ENCODE measurements at places on chromosomes 1 and 21.

DNA sequence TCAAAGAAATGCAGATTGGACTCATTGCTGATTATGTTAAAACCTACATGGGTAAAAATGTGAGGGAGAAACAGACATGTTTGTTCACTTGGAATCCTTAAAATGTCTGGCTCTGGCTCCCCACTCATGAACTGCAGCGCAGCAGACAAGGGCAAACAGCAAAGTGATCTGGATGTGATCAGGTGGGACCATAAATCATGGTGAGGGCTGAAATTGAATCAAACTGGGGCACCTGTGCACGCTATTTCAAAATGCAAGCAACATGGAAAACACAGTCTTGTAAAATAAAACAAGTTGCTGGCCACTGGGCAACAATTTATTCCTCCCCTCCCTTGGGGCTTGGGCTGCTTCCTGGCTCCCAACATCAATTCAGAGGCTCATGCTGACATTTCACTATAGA, 373.4 kb downstream of the SEC16B start:
- no peaks in the 10 kb centered on the region for H3K36me3 ChIP-seq
- no peak overlapping the region for H3K27ac ChIP-seq
- H3K4me1 ChIP-seq: peaks cover 6% of the 10 kb centered on the region
- H3K27me3 ChIP-seq: no peaks in the 10 kb centered on the region
- H3K4me3 ChIP-seq: no peak overlapping the region
- no peak for DNase-seq

- H3K27ac ChIP-seq: no peak overlapping the region
- H3K36me3 ChIP-seq: no peaks in the 10 kb centered on the region
- H3K4me1 ChIP-seq: no peaks in the 10 kb centered on the region
- H3K27me3 ChIP-seq: no peaks in the 10 kb centered on the region
- no peak overlapping the region for H3K4me3 ChIP-seq
- DNase-seq: peak; percentile 23
Measured at GRCh38 chr1:31435471-31436409, 22.7 kb downstream of the SERINC2 start.

DNA sequence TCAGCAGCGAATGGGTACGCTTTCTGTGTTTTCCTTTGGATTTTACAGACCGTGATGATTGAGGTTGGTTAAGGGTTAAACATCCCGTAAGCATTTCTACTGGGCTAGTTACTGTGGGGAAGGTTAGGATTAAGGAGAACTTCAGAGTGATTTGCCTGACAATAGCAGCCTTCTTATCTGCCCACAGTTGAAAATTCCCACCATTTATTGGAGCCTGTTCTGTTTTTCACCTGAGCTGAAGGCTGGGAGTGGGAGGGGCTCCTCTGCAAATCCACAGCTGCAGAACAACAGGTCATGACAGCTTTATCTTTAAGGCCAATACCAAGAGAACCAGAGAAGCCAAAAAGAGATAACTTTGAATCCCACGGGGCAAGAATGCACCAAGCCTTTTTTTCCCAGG, 168.6 kb downstream of the KAZN start:
- no peaks in the 10 kb centered on the region for H3K4me1 ChIP-seq
- H3K27me3 ChIP-seq: no peaks in the 10 kb centered on the region
- DNase-seq: no peak

DNA sequence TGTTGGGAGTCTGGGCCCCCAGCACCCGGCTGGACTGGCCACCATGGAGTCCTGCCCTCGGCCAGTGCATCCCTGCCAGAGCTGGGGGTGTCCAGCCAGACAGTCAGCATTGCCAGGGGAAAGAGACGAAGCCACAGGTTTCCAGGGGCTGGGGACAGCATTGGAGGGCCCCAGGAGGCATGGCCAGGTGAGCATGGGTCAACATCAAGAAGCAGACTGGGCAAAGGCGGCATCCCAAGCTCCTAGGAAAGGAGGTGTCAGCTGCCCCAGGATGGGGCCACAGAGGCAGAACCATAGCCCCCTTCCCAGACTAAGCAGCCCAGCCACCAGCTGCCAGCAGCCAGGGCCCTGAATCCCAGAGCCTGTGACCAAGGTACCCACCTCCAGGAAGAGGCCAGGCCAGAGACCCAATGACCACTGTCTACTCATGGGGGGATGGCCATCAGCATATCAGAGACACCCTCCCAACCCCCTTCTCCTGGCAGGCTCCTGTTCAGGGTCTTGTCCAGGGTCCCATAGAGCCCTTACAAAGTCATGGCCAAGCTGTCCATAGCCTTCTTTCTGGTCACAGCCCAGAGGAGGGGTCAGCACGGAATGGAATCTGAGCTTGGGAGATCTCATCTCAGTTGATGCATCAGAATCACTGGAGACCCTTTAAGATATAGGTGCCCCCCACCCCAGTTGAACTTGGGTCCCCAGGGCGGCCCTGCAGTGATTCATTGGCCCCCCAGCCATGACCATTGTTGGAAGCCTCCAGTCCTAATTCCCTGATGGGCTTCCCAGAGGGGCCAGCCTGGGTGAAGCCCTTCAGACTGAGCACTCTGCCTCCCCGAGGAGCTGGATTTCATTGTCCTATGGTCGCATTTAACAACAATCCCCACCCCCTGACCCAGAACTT, 32.5 kb downstream of the WNT3A start:
- peak; percentile 5 for DNase-seq
- no peaks in the 10 kb centered on the region for H3K36me3 ChIP-seq
- no peak overlapping the region for H3K27ac ChIP-seq
- H3K4me1 ChIP-seq: peaks cover 13% of the 10 kb centered on the region
- no peak overlapping the region for H3K4me3 ChIP-seq
- H3K27me3 ChIP-seq: no peaks in the 10 kb centered on the region

DNA sequence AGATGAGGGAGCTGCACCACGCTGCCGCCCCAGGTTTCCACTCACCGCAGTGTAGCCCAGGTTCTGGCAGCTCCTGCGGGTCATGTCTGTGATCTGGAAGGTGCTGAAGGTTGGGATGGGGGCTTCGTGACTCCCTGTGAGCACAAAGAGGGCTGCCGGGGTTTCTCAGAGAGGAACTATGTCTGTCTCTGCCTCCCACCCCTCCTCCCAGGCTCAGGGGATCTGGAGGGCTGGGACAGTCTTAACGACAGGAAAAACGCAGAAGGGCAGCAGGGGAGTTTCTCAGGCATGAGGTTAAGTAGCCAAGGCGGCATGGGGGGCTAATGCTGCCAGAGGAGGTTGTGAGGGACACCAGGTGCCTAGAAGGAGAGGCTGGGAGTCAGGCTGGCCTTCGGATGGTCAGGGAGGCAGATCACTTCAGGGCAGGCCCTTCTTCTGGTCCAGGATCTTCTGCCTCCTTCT, 656 bp downstream of the SH2D2A start:
- no peaks in the 10 kb centered on the region for H3K36me3 ChIP-seq
- H3K27me3 ChIP-seq: no peaks in the 10 kb centered on the region
- H3K4me3 ChIP-seq: peak overlapping the region; percentile 13
- H3K4me1 ChIP-seq: peaks cover 22% of the 10 kb centered on the region
- H3K27ac ChIP-seq: peak overlapping the region; percentile 76

- H3K4me1 ChIP-seq: peaks cover 57% of the 10 kb centered on the region
- peaks cover 10% of the 10 kb centered on the region for H3K27me3 ChIP-seq
- peak overlapping the region; percentile 86 for H3K27ac ChIP-seq
- peak; percentile 92 for DNase-seq
- H3K4me3 ChIP-seq: peak overlapping the region; percentile 31
- H3K36me3 ChIP-seq: no peaks in the 10 kb centered on the region
Measured at GRCh38 chr1:41496080-41497055, 11.9 kb upstream of the EDN2 start.

DNA sequence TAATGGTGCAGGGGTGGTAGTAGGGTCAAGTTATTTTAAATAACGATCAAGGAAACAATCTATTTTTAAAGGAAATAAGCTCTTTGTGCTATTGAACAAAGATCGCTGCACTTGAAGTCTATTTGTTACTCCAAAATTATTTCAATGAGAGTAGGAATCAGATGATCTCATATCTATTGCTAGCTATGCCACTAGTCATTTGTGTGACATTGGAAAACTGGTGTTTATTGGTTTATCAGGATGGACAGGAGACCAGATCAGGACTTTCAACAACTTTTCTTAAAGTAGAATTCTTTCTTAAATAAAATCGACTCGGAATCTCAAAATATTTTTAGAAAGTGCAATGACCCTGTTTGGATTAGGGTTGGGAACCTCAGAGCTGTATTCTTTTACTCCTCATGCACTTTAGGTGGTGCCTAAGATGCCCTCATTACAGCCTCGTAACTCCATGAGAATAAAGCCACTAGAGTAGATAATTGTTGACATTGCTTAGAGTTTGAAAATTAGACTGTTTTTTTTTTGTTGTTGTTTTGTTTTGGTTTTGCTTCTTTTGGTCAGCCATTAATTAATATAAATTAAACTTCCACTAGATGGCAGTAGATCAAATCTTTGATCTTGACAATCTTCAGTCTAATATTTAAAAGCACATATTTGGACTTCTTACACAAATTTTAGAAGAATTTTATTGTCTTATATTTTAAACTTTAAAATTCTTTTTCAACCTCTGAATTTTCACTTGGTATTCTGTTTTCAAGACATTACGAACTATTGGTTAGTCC, 352.4 kb downstream of the USP25 start:
- H3K27ac ChIP-seq: no peak overlapping the region
- H3K27me3 ChIP-seq: no peaks in the 10 kb centered on the region
- no peak overlapping the region for H3K4me3 ChIP-seq

- H3K27me3 ChIP-seq: no peaks in the 10 kb centered on the region
- H3K36me3 ChIP-seq: no peaks in the 10 kb centered on the region
- H3K27ac ChIP-seq: no peak overlapping the region
- H3K4me1 ChIP-seq: no peaks in the 10 kb centered on the region
- H3K4me3 ChIP-seq: no peak overlapping the region
Measured at GRCh38 chr1:15315815-15316214, 68.8 kb downstream of the FHAD1 start.

DNA sequence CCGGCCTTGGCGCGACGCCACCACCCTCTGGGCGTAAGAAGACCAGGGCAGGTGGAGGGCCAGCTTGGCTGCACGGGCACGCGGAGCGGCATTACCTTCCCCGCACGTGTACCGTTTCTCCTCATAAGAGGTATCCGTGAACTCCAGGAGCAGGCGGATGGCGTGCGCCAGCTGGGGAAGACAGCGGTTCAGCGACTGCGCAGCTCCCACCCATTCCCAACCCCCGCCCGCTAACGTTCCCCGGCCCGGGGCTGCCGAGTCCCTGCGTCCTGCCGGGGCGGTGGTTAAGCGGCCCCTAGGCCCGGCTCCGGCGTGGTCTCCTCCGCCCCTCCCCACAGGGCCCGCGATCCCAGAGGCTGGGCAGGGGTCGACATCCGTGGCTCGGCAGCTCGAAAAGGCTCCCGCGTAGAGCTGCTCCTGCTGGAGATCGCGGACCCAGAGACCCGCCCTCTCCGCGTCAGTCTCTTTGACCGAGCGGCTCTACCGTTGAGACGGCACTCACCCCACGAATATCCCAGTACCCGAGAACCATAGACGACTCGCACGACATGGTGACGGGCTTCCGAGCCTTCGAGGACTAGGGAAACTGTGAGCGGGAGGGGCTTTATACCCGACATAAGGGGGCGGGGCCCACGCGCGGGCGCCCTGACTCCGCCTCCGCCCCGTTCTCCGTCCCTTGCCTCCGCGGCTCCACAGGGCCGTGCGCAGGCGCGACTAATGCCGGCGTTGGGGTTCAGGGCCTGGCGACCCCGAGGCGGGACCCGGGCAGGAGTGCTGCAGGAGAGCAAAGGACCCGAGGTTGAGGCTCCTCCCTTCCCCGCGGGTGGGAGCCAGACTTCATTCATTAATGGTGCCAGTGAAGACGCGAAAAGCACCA, 862 bp downstream of the GSTM3 start:
- peak overlapping the region; percentile 72 for H3K4me3 ChIP-seq
- peaks cover 27% of the 10 kb centered on the region for H3K4me1 ChIP-seq
- peak; percentile 87 for DNase-seq
- no peaks in the 10 kb centered on the region for H3K27me3 ChIP-seq
- peak overlapping the region; percentile 91 for H3K27ac ChIP-seq

GRCh38 chr1:63651161-63651701, 58.0 kb downstream of the PGM1 start:
- DNase-seq: no peak
- H3K4me3 ChIP-seq: no peak overlapping the region
- H3K27ac ChIP-seq: no peak overlapping the region
- H3K27me3 ChIP-seq: no peaks in the 10 kb centered on the region

DNA sequence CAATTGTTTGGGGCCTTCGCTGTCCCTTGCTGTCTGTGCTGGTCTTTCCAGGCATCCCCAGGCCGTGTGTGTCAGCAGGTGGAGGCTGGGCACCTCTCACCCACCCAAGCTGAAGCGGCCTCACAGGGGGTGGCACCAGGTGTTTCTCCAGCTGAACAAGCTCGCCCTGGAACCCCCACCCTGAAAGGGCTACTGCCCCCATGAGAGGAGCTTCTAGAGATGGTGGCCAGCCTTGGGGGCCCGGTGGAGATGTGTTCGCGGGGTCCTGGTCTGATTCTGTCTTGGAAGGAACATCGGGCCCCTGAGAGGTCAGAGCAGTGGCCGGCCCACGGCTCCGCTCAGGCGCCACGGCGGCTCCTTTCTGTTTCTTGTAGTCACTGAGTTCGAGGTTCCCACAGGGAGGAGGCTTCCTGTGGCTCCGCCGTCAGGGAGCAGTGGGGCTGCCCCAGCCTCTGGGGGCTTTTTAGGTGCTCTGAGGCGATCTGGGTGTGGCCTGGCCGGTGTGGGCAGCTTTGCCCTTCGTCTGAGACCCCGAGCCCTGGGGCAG, 46.9 kb downstream of the SKI start:
- no peak for DNase-seq
- H3K4me1 ChIP-seq: peaks cover 94% of the 10 kb centered on the region
- no peaks in the 10 kb centered on the region for H3K27me3 ChIP-seq
- H3K36me3 ChIP-seq: peaks cover 5% of the 10 kb centered on the region
- no peak overlapping the region for H3K4me3 ChIP-seq

DNA sequence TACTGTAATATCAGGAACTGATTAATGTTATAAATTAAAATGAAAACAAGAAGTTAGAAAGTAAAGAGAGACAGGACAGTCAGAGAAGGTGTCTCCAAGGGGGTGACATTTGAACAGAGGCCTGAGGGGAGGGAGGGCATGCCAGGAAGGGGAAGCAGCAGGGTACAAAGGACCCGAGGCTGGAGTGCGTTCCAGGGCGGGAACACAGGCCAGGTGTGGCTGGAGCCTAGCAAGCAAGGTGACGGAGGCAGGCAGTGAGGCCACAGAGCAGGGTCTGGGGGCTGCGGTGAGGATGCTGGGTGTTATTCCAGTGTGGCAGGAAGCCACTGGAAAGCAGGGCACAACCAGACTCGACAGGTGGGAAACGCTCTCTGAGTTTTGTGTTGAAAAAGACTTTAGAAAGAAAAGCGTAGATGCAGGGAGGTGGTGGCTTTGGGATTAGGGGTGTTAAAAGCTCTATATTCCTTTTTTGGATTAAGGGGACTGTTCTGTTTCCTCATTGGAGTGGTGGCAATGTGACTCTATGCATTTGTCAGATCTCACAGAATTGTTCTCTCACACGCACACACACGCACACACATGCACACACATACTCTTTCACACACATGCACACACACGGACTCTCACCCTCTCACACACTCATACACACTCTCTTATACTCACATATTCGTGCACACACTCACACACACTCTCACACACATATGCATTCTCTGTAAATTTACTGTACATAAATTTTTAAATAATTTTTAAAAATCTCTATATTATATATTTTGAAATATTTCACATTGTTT, 124.5 kb downstream of the GLIS1 start:
- H3K4me1 ChIP-seq: no peaks in the 10 kb centered on the region
- no peaks in the 10 kb centered on the region for H3K27me3 ChIP-seq
- H3K27ac ChIP-seq: no peak overlapping the region
- no peaks in the 10 kb centered on the region for H3K36me3 ChIP-seq
- peak; percentile 17 for DNase-seq
- no peak overlapping the region for H3K4me3 ChIP-seq
